ENCODE measurements at places on chromosomes 12 and 14. TPM values are rescaled to one million over a fixed set of nuclear protein-coding genes. Genes with fewer than 3 reads are reported as not detected.

DNA sequence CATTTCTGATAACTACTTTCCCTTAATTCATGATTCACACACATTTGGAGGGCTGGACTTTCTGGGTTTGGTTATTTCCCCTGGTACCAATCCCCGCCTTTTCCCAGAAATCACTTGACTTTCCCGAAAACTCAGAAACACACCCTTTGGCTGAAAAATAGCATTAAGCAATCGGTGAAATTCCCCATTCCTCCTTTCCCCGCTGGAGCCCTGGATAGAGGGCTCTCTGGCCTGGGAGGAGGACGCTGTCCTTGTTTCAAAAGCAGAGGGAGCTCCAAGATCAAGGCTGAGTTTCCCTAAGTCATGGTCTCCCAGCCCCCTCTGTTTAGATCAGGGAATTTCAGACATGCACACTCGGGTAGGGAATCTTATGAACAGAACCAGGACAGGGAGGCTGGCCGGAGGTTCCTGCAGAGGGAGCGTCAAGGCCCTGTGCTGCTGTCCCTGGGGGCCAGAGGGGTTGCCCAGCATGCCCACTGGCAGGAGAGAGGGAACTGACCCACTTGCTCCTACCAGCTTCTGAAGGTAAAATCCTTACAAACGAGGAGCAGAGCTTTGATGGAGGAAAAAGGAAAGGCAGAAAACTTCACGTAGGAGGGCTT lies at the start of gene C1S:
Gene C1S, plus strand, starts transcription at position 366 of the 602 bp plus-strand sequence. CDS start 1,195 bp downstream, outside the sequence.
- DNase-seq = no peak
- H3K4me3 ChIP-seq = no peak within 1 kb of the TSS
- H3K4me1 ChIP-seq = no peaks in the 10 kb centered on the region
- no peak within 1 kb of the TSS for H3K27ac ChIP-seq
- H3K27me3 ChIP-seq = peaks cover 39% of the 10 kb centered on the region

- H3K36me3 ChIP-seq = peaks cover 32% of the 10 kb centered on the region
- peaks cover 40% of the 10 kb centered on the region for H3K4me1 ChIP-seq
- H3K27me3 ChIP-seq = peaks cover 6% of the 10 kb centered on the region
- DNase-seq = no peak
- H3K27ac ChIP-seq = no peak overlapping the region
Observed at GRCh38 chr12:22541496-22542155, 2.7 kb downstream of the C2CD5 start.

- peaks cover 5% of the 10 kb centered on the region for H3K4me1 ChIP-seq
- peaks cover 24% of the 10 kb centered on the region for H3K36me3 ChIP-seq
- no peaks in the 10 kb centered on the region for H3K27me3 ChIP-seq
- no peak for DNase-seq
- H3K27ac ChIP-seq = no peak overlapping the region
Observed at GRCh38 chr12:49008943-49009342, 9.6 kb downstream of the PRKAG1 start.

GRCh38 chr12:57998251-57998650 lies 56.9 kb downstream of the ATP23 start:
- no peak overlapping the region for H3K27ac ChIP-seq
- no peak overlapping the region for H3K4me3 ChIP-seq
- H3K36me3 ChIP-seq = no peaks in the 10 kb centered on the region

DNA sequence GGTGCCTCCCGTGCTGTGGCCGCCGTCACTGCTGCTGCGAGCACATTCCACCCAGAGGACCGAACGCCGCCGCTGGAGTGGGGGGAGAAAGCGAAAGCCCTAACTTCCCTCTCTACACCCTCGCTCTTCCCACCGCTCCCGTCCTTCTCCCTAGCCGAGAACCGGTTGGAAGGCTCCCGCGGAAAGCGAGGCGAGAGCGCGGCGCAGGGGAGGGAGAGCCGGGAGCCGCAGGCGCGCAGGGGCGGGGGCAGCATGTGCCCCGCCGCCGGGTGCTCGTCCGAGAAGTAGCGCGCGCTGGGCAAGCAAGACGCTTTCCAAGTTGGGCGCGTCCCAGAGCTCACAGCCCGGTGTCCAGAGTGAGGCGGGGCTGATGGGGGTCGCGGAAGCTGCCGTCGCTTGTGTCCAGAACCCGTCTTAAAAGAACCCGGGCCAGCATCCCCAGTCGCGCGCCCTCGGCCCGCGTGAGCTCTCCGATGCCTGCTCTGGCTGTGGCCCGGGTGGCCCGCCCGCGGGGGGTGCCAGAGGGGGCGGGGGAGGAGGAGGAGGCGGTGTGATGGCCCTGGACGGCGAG lies at the start of gene TRHDE:
Gene TRHDE, plus strand, starts transcription at position 280 of the 571 bp plus-strand sequence. Its CDS starts 274 bp downstream, at position 554.
- DNase-seq = no peak
- H3K27ac ChIP-seq = no peak within 1 kb of the TSS
- peaks cover 3% of the 10 kb centered on the region for H3K4me1 ChIP-seq
- H3K4me3 ChIP-seq = peak within 1 kb of the TSS; percentile 64

DNA sequence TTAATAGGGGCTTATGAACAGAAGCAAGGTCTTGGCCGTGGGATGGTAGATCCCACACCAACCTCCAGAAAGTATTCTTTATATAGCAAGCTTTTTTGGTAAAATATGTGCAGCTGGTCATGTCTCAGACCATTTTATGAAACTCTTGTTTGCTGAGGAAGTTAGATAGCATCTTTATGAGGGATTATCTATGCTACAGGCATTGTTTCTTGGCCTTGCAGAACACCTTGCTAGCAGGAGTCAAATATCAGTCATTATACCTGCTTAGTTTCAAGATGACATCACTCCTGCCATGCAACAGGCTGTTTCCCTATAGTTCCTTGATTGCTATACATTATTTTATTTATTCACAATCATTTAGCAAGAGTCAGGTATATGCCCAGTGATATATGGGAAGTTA lies 84.8 kb upstream of the LRFN5 start:
- no peak overlapping the region for H3K4me3 ChIP-seq
- no peaks in the 10 kb centered on the region for H3K27me3 ChIP-seq
- no peak for DNase-seq
- H3K4me1 ChIP-seq = no peaks in the 10 kb centered on the region
- H3K36me3 ChIP-seq = no peaks in the 10 kb centered on the region
- no peak overlapping the region for H3K27ac ChIP-seq

DNA sequence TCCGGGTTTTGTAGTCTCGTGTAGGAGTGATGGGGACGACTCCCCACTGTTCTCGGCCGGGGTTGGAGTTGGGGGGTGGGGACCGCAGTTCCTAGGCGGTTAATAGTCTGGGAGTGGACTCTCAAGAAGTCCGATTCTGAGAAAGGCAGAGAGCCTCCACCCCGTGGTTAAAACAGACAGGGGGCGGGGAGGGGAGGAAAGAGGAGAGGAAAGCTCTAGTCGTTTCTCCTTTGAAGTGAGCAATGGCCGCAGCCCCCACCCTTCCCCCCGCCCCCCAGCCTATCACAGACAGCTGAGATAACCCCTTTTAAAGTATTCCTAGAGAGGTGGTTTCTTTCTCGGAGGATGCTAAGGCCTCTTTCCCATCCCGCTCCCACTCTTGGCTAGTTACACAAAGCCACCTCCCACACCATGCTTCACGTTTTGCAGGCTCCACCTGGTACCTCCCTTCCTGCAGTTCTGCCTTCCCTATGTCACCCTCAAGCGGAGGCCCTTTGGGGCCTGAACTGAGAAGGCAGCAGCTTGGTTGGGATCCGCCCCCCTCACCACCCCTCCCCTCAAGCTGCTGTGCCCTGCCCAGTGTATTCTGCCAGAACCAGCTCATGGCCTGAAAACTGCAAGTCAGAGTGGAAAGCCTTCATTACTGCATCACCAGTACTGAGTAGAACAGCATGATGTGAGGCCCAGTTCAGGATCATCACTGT lies 853 bp downstream of the USP5 start:
- peaks cover 30% of the 10 kb centered on the region for H3K36me3 ChIP-seq
- peaks cover 35% of the 10 kb centered on the region for H3K4me1 ChIP-seq
- no peaks in the 10 kb centered on the region for H3K27me3 ChIP-seq

DNA sequence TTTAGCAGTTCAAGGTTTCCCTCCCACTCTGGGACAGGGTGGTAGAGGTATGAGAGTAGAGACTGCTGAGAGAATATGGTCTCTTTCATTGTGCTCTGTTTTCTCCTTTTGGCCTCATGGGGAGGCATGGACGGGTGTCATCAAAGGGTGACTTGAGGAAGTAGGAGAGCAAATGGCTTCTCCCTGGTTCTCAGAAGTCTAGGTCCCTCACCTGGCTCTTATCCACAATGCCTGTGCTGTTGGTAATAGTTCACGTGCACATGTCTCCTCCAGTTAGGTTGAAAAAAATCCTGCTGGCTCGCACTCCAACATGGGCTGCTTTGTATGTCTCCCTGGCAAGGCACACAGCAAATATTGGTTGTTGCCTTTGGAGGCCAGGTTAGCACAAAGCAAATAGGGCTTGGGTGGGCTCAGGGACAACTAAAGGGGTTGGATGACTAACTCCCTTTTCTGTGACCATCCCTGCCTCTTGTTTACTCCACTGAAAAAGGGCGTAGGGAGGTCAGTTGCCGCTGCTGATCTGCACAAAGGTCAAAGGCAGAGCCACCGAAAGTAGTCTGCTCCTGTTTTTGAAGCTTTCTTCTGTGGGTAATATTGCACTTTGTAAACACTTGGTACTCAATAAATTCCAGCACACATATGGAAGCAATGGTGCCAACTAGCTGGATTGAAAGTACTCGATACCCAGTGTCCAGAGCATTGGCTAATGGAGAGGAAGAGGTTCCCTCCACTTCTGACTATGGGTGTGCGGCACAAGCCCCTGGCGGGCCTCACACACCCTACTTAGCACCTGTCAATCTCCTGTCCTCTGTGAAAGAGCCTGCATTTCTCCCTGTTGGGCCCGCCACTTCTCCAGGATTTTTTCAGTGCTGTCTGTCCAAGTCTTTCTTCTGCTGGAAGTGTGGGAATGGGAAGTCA lies 121.8 kb downstream of the SLC38A6 start:
- H3K4me3 ChIP-seq = no peak overlapping the region
- H3K27ac ChIP-seq = peak overlapping the region; percentile 22
- H3K36me3 ChIP-seq = no peaks in the 10 kb centered on the region
- no peak for DNase-seq

GRCh38 chr12:4117386-4118016 lies 156.1 kb upstream of the CCND2 start:
- no peaks in the 10 kb centered on the region for H3K36me3 ChIP-seq
- H3K27ac ChIP-seq = peak overlapping the region; percentile 91
- no peak for DNase-seq
- peak overlapping the region; percentile 69 for H3K4me3 ChIP-seq
- H3K27me3 ChIP-seq = no peaks in the 10 kb centered on the region

GRCh38 chr12:53062977-53063707 lies 13.3 kb downstream of the TNS2 start:
- no peak overlapping the region for H3K27ac ChIP-seq
- H3K4me3 ChIP-seq = no peak overlapping the region
- peaks cover 1% of the 10 kb centered on the region for H3K27me3 ChIP-seq

DNA sequence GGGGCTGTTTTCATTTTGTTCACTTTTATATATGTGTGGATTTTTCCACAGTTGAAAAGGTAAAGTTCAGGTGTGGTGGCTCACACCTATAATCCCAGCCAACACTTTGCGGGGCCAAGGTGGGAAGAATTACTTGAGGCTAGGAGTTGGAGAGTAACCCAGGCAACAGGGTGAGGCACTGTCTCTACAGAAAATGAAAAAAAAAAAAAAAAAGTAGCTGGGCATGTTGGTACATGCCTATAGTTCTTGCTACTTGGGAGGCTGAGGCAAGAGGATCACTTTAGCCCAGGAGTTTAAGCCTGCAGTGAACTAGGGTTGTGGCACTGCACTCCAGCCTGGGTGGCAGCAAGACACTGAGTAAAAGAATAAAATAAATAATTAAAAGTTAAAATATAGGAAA lies 326.5 kb downstream of the NAV3 start:
- no peak for DNase-seq
- H3K36me3 ChIP-seq = no peaks in the 10 kb centered on the region
- no peaks in the 10 kb centered on the region for H3K4me1 ChIP-seq
- no peak overlapping the region for H3K4me3 ChIP-seq
- no peaks in the 10 kb centered on the region for H3K27me3 ChIP-seq

Gene DHH
- total RNA-seq = 0.25 TPM

Gene PTGDR
- 2.6 TPM for total RNA-seq

Gene P2RX7
- 7.0 TPM for total RNA-seq

Gene ACACB
- 23.2 TPM for total RNA-seq

Gene EFS
- not detected for total RNA-seq

Gene ZDHHC22
- not detected for total RNA-seq

Gene KRAS
- total RNA-seq = 36.1 TPM

Gene TEX22
- 6.9 TPM for total RNA-seq

Gene PAPLN
- 0.72 TPM for total RNA-seq
